ENCODE measurements at places on chromosomes 5 and 9. TPM values are rescaled to one million over a fixed set of nuclear protein-coding genes. Genes with fewer than 3 reads are reported as not detected.

Gene PALM2AKAP2
- total RNA-seq: 1.9 TPM

Gene PCDHGB2
- total RNA-seq: 4.1 TPM

Gene LRRC19
- not detected for total RNA-seq

Gene MEIKIN
- total RNA-seq: not detected

Gene MLANA
- total RNA-seq: not detected

Gene MYMK
- not detected for total RNA-seq

Gene GMCL2
- total RNA-seq: not detected

Gene EMB
- 4.3 TPM for total RNA-seq

Gene PCDHB12
- 0.16 TPM for total RNA-seq

Gene CORO2A
- under 0.01 TPM for total RNA-seq

Gene TAF11L14
- total RNA-seq: not detected

Gene LCN1
- total RNA-seq: not detected

Gene STPG3
- total RNA-seq: not detected

Gene PIP5K1B
- not detected for total RNA-seq

Gene PCDHGA4
- total RNA-seq: 4.7 TPM

Gene VPS13A
- total RNA-seq: 20.4 TPM

Gene ZDHHC11B
- total RNA-seq: 0.32 TPM

Gene SLCO4C1
- total RNA-seq: under 0.01 TPM
